ENCODE measurements at places on chromosomes 12 and 14. TPM values are rescaled to one million over a fixed set of nuclear protein-coding genes. Genes with fewer than 3 reads are reported as not detected.
A peak's percentile ranks its signal among the peaks of the same experiment; 100 is the strongest.

- H3K36me3 ChIP-seq: peaks cover 4% of the 10 kb centered on the region
- H3K4me3 ChIP-seq: no peak overlapping the region
- H3K27me3 ChIP-seq: no peaks in the 10 kb centered on the region
- no peak for DNase-seq
These were observed 67.8 kb downstream of the VWF start for GRCh38 chr12:6056406-6057240.

The SPX gene
- 1.7 TPM for total RNA-seq

The TAS2R8 gene
- not detected for total RNA-seq

DNA sequence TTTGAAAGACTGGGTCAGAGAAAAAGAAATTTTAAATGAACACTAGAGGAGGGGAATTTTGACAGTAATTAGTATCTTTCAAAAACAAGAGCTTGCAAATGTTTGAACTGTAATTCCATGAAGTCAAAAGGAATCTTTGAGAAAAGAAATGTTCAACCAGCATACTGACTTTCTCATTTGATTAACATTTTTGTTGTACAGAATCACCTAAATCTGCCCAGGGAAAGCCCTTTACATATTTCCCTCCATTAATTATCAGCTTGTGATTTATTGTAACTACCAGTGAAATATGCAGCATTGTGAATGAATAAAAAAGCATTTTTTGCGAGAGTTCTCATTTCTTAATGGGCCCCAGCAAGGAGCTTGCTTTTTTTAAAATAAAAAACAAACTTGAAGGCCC is 61.2 kb upstream of the CCDC91 start:
- no peaks in the 10 kb centered on the region for H3K36me3 ChIP-seq
- no peak for DNase-seq
- H3K4me3 ChIP-seq: no peak overlapping the region
- no peaks in the 10 kb centered on the region for H3K4me1 ChIP-seq
- H3K27me3 ChIP-seq: no peaks in the 10 kb centered on the region

- H3K27ac ChIP-seq: no peak overlapping the region
- no peaks in the 10 kb centered on the region for H3K4me1 ChIP-seq
- H3K27me3 ChIP-seq: no peaks in the 10 kb centered on the region
- DNase-seq: no peak
- H3K4me3 ChIP-seq: no peak overlapping the region
- H3K36me3 ChIP-seq: no peaks in the 10 kb centered on the region
These were observed 66.4 kb upstream of the ARHGAP5 start for GRCh38 chr14:32010604-32011125.

DNA sequence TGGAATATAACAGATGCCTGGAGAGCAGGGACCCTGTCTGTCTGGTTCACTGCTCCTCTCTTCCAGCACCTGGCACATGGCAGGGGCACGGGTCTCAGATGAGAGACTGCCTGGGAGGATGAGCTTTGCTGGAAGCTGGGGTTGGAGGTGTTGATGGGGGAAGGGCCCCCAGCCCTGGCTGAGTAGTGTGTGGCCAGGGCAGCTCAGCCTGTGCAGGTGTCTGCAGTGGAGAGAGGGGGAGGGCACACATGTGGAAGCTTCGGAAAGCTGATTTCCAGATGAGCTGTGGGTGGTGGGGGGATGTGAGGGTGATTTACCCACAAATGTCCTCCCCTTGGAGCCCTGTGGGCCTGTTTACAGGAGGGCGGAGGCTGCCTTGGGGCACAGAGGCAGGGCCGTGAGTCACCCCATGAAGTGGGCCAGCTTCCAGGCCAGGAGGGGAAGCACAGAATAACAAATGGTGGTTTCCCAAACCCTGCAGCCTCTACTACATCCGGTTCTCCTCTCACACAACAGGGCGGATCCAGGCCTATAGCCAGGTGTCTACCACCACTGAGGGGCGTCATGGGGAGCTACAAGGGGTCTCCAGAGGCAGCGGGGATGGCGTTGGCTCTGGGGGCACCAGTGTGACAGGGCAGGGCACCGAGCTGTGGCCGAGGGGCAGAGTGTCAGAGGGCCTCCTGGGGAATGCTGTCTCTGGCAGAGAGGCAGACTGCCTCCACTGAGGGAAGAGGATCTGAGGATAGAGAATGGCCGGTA is 11.0 kb downstream of the KRT7 start:
- H3K27ac ChIP-seq: peak overlapping the region; percentile 56
- H3K36me3 ChIP-seq: no peaks in the 10 kb centered on the region
- no peak overlapping the region for H3K4me3 ChIP-seq
- peaks cover 27% of the 10 kb centered on the region for H3K4me1 ChIP-seq
- DNase-seq: peak; percentile 88

DNA sequence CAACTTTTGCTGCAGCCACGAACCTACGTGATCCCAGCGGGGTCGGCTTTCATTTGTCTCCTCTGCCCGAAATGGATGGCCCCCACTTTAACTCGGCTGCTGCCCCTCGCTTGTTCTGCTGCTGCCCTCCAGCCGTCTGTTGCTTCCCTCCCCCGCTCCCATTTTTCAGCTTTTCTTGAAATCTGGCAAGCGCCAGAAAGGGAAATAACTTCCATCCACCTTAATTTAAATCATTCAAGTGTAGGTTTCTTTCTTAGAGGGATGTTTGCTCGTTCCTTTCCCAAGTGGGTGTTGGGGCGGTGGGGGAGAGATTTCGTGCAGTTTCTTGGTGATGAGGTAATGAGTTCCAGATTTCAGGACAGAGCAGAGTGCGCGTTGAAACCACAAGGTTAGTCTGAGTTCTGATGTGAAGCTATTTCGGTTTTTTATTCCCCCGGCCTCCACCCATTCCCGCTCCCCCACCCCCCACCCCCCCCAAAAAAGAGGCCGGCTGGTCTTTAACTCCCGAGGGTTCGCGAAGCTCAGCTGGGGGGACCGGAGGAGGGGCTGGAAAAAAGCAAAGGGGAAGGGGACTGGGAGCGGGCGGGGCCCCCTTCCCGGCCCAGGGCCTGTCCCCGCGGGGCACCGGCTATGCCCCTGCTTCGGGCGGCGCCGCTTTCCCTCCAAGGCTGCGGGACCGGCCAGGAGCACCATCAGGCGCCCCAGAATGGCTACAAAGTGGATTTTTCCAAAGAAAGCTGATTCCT is 2.2 kb upstream of the ZFP36L1 start:
- peak; percentile 72 for DNase-seq
- no peaks in the 10 kb centered on the region for H3K27me3 ChIP-seq
- H3K4me1 ChIP-seq: peaks cover 15% of the 10 kb centered on the region
- H3K27ac ChIP-seq: peak overlapping the region; percentile 100

GRCh38 chr14:31949709-31950108 is 127.4 kb upstream of the ARHGAP5 start:
- H3K27ac ChIP-seq: no peak overlapping the region
- H3K4me1 ChIP-seq: peaks cover 13% of the 10 kb centered on the region
- H3K36me3 ChIP-seq: no peaks in the 10 kb centered on the region
- H3K27me3 ChIP-seq: no peaks in the 10 kb centered on the region
- DNase-seq: no peak

The HPD gene
- total RNA-seq: 1.8 TPM

The C12orf60 gene
- 0.17 TPM for total RNA-seq

GRCh38 chr12:57096748-57097553 is 8.0 kb downstream of the NAB2 start:
- no peak for DNase-seq
- H3K4me1 ChIP-seq: peaks cover 29% of the 10 kb centered on the region
- H3K27me3 ChIP-seq: no peaks in the 10 kb centered on the region
- no peak overlapping the region for H3K4me3 ChIP-seq
- H3K36me3 ChIP-seq: peaks cover 81% of the 10 kb centered on the region
- H3K27ac ChIP-seq: no peak overlapping the region

- no peaks in the 10 kb centered on the region for H3K36me3 ChIP-seq
- H3K4me3 ChIP-seq: no peak overlapping the region
- H3K4me1 ChIP-seq: no peaks in the 10 kb centered on the region
- H3K27ac ChIP-seq: no peak overlapping the region
These were observed 168.5 kb downstream of the NAV3 start for GRCh38 chr12:77999074-77999715.

The INHBC gene
- not detected for total RNA-seq

GRCh38 chr12:107634530-107634929 is 51.1 kb upstream of the PWP1 start:
- H3K4me1 ChIP-seq: no peaks in the 10 kb centered on the region
- peaks cover 7% of the 10 kb centered on the region for H3K27me3 ChIP-seq
- no peak overlapping the region for H3K27ac ChIP-seq
- no peaks in the 10 kb centered on the region for H3K36me3 ChIP-seq

The GRIN2B gene
- total RNA-seq: 1.1 TPM

The GDF3 gene
- 0.32 TPM for total RNA-seq

GRCh38 chr12:48221645-48222044 is 18.6 kb upstream of the OR10AD1 start:
- no peak for DNase-seq
- no peak overlapping the region for H3K27ac ChIP-seq
- H3K36me3 ChIP-seq: no peaks in the 10 kb centered on the region
- H3K4me3 ChIP-seq: no peak overlapping the region

The NKX2-1 gene
- total RNA-seq: 177 TPM

DNA sequence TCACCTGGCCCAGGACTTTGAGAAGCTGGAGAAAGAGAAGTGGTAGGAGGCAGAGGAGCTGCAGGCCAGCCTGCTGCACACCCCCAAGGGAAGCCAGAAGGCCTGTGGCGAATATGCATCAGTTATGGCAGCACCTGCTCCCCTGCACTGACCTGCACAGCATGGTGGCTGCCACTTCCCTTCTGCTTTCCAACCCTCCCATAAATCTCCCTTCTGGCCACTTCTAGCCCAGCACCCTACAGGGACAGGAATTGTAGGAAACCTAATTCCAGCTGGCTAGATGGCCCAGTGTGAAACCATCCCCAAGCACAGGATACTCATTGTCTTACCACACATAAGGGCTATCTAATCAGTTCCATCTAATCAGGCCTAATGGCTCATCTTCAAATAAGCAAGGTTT is 136.3 kb downstream of the TBX3 start:
- H3K4me1 ChIP-seq: no peaks in the 10 kb centered on the region
- no peak for DNase-seq
- H3K36me3 ChIP-seq: no peaks in the 10 kb centered on the region
- H3K4me3 ChIP-seq: no peak overlapping the region
- H3K27ac ChIP-seq: no peak overlapping the region

- H3K27me3 ChIP-seq: no peaks in the 10 kb centered on the region
- no peaks in the 10 kb centered on the region for H3K4me1 ChIP-seq
- no peaks in the 10 kb centered on the region for H3K36me3 ChIP-seq
- no peak overlapping the region for H3K27ac ChIP-seq
These were observed 33.6 kb upstream of the HNF1A start for GRCh38 chr12:120944645-120945217.

DNA sequence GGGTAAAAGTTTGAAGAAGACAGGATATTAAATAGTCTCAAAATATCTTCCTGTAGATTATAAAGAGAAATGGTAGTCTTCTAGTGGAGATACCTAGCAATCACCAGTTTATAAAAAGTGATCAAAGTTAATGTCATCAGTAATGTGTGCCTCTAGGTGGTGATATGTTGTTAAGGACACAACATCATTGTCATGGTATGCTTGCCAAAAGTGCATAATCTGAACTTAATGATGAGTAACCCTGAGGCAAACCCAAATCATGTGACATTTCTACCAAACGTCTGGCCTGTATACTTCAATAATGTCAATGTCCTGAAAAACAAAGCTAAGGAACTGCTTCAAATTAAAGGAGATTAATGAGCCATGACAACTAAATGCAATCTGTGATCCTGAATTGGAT is 214.7 kb downstream of the PHLDA1 start:
- no peak overlapping the region for H3K27ac ChIP-seq
- no peaks in the 10 kb centered on the region for H3K27me3 ChIP-seq
- peaks cover 2% of the 10 kb centered on the region for H3K4me1 ChIP-seq

DNA sequence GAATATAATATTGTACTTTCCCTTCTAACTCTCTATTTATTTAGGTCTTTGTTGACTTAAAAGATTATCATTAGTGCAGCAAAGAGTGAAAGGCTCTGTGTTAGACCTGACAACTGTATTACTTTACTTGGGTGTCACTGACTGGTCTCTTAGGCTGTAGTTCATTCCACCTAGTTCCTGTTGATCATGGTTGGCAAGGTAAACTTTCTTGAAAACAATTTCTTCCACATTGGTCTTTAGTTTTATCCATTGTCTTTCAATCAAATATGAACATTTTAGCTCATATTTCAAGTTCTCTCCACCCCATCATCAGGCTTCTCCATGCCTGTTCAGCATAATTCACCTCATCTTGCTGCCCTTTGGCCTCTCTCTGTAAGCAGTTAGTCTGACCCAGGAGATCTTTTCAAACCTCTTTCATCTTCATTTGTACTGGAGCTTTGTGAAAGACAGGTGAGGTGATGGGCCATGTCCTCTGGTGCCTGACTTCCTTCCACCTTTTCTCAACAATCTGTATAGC is 32.1 kb upstream of the PPM1H start:
- H3K4me1 ChIP-seq: no peaks in the 10 kb centered on the region
- no peaks in the 10 kb centered on the region for H3K27me3 ChIP-seq
- H3K36me3 ChIP-seq: no peaks in the 10 kb centered on the region
- no peak overlapping the region for H3K27ac ChIP-seq
- DNase-seq: no peak

- no peak overlapping the region for H3K27ac ChIP-seq
- H3K4me3 ChIP-seq: no peak overlapping the region
- no peaks in the 10 kb centered on the region for H3K36me3 ChIP-seq
- H3K4me1 ChIP-seq: no peaks in the 10 kb centered on the region
These were observed 290.3 kb downstream of the DPF3 start for GRCh38 chr14:72603639-72604038.

- H3K36me3 ChIP-seq: peaks cover 15% of the 10 kb centered on the region
- peaks cover 12% of the 10 kb centered on the region for H3K4me1 ChIP-seq
- H3K4me3 ChIP-seq: no peak overlapping the region
These were observed 14.3 kb downstream of the MCRS1 start for GRCh38 chr12:49553512-49554088.

GRCh38 chr12:8449355-8449859 is 6.4 kb upstream of the CLEC6A start:
- no peak overlapping the region for H3K4me3 ChIP-seq
- H3K36me3 ChIP-seq: no peaks in the 10 kb centered on the region
- H3K27me3 ChIP-seq: no peaks in the 10 kb centered on the region
- no peak overlapping the region for H3K27ac ChIP-seq
- H3K4me1 ChIP-seq: no peaks in the 10 kb centered on the region
- no peak for DNase-seq

DNA sequence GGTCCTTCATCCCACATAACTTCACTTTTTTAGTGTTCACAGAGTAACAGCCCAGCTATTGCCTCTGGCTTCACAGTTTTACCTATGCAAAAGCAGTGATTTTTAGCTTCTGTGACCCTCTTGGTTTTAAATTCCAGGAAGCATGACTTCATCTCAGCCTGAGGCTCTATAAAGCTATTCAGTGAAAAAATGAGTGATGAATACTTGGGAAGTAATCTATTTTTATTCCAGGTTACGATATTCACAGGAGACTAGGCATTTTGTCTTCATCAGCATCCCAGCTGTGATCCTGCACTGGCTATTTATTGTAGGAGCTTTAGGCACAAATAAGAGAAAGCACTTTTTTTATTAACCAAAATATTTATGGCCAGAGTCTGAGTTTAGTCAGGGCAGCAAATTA is 164.8 kb downstream of the SNAPC1 start:
- no peaks in the 10 kb centered on the region for H3K27me3 ChIP-seq
- no peak for DNase-seq
- H3K4me3 ChIP-seq: no peak overlapping the region
- no peak overlapping the region for H3K27ac ChIP-seq

The ACVRL1 gene
- total RNA-seq: 223 TPM

The KRT75 gene
- total RNA-seq: not detected

The DBX2 gene
- total RNA-seq: not detected

The GUCY2C gene
- not detected for total RNA-seq

All from upper lobe of right lung (tissue), 1 donor.